ENCODE measurements at places on chromosomes 3 and 15. TPM values are rescaled to one million over a fixed set of nuclear protein-coding genes. Genes with fewer than 3 reads are reported as not detected.

GRCh38 chr15:100159436-100159835, 182.3 kb downstream of the ADAMTS17 start:
- DNase-seq: peak; percentile 29

DNA sequence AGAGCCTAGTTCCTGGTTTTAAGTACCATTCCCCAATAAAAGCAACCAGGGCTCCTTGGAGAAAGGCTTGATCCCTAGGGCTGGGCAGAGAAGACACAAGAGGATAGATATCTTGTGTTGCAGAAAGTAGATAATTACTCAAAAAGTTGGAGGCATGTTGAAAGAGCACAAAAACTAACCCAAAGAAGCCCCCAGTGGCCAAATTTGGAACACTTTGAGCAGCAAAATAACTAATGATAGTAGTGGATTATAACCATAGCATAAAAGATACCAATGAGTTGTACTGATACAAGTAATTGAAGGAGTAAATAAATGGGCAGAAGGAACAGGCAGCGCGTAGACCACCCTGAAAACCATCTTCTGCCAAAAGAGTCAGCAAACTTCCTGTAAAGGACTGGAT, 12.0 kb downstream of the EXOSC7 start:
- DNase-seq: no peak

- DNase-seq: no peak
These were observed 96.4 kb upstream of the SNRPA1 start for GRCh38 chr15:101391431-101391830.

DNA sequence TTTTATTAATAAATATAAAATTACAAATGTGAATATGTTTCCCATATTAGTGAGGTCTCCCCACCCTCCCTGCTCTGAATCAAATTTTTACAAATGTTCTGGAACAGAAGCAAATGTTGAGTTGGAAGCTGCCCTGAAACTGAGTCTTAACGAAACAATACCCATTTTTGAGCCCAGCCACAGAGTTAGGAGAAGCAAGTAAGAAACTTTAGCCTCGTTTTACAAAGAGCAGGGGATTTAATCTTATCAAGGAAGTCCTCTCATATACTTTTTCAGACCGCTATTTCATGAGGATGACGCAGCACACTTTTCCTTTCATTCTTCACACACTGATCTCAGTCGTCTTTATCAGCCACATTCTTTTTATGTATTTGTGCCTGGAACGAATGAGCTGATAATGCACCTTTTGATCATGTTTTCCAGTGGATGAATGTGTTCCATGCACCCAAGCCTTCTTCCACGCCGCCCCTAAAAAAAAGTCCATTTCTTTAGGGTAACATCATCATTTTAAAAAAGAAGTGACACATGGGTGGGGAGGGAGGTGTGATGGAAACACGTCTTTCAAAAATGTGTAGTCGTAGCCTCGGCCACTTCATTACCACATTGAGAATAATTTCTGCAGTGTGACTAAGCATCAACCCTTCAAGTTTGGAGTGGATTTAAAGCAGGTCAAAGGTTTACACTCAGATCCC, 48.1 kb downstream of the SETMAR start:
- peak; percentile 65 for DNase-seq

- DNase-seq: no peak
These were observed 56.7 kb downstream of the P2RY1 start for GRCh38 chr3:152891678-152892077.

- DNase-seq: no peak
These were observed 32.1 kb upstream of the HEG1 start for GRCh38 chr3:125087768-125088391.

DNA sequence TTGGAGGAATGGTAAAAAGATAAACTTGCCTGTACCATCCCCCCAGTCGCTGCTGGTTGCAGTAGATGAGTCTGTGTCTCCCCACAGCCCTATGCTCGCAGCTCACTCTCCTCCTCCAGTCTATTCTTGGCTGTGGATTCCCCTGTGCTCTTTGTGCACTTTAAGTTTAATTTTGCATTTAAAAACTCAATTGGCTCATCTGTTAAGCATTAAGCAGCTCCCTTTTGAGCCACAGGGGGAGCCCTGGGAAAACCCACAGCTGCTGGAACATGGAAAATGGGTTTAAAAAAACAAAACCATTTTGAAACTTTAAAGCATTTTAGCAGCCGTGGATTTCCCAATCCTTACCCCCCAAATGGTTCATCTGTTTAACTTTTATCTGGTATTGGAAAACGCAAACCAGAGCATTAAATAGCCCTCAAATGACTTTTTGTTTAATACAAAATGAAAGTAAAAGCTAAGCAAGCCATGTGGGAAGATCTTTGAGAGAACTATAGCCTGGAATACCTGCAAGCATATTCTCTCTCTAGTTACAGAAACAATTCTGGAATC, 536.9 kb downstream of the ZIC1 start:
- peak; percentile 91 for DNase-seq

- DNase-seq: no peak
These were observed 55.1 kb downstream of the MBNL1 start for GRCh38 chr3:152323834-152324233.

Gene TMC3
- 0.22 TPM for total RNA-seq

Gene LDHAL6B
- total RNA-seq: not detected

Gene SLC28A1
- not detected for total RNA-seq
